ENCODE measurements at places on chromosomes 13 and 19. TPM values are rescaled to one million over a fixed set of nuclear protein-coding genes. Genes with fewer than 3 reads are reported as not detected.

The LILRA1 gene
- polyA plus RNA-seq: 0.43 TPM

- no peak for DNase-seq
Measured at GRCh38 chr13:27853335-27853734, 61.1 kb downstream of the GSX1 start.

The RXFP2 gene
- polyA plus RNA-seq: not detected

GRCh38 chr13:74662905-74663304 lies 528.7 kb upstream of the KLF12 start:
- DNase-seq: peak; percentile 76

GRCh38 chr13:109345433-109345941 lies 440.9 kb downstream of the IRS2 start:
- DNase-seq: no peak

The CGB2 gene
- not detected for polyA plus RNA-seq
